ENCODE measurements at places on chromosomes 5 and 9.

DNA sequence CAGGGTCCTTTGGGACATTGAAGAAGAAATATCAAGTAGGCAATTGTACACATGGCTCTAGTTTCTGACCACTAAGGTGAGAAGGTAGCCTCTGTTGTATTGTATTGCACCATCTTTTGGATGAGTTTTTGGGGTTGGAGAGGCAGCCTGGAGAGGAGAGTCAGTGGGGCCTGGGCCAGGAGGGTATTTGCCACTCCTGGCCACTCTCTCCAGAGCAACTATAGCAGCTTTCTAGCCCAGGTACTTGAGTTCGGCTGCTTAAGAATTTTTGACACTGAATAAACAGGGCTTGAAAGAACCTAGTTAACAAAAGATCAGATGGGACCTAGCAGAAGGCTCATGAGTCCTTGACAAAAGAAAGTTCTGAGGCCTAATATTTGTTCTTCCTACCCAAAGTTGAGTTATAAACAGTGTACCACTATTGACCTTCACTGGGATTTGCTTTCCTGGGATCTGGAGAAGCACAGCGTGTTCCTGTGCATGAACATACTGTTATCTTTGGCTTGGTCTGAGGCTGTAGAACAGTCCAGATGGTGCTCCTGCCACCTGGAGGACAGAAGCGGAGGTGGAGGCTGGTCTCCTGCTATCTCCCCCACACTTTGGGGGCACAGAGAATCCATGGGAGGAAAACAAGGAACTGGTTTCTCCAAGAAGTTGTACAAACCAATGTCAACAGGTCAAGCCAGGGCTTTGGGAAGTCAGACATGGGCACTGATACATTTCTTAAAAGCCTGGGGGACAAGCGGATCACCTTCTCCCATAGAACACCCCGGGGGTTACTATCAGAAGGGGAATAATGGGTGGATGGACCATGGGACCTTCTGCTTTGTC lies 110.4 kb upstream of the LIFR start:
- no peaks in the 10 kb centered on the region for H3K27me3 ChIP-seq
- no peak overlapping the region for H3K27ac ChIP-seq
- no peaks in the 10 kb centered on the region for H3K4me1 ChIP-seq
- DNase-seq: no peak

DNA sequence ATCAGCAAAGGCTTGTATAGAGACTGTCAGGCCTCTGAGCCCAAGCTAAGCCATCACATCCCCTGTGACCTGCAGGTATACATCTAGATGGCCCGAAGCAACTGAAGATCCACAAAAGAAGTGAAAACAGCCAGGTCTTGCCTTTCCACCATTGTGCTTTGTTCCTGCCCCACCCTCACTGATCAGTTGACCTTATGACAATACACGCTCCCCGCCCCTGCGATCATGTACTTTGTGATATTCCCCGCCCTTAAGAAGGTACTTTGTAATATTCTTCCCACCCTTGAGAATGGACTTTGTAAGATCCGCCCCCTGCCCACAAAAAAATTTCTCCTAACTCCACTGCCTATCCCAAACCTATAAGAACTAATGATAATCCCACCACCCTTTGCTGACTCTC lies 18.6 kb upstream of the NPM1 start:
- no peak for DNase-seq
- H3K4me1 ChIP-seq: no peaks in the 10 kb centered on the region
- no peak overlapping the region for H3K4me3 ChIP-seq
- H3K36me3 ChIP-seq: no peaks in the 10 kb centered on the region

DNA sequence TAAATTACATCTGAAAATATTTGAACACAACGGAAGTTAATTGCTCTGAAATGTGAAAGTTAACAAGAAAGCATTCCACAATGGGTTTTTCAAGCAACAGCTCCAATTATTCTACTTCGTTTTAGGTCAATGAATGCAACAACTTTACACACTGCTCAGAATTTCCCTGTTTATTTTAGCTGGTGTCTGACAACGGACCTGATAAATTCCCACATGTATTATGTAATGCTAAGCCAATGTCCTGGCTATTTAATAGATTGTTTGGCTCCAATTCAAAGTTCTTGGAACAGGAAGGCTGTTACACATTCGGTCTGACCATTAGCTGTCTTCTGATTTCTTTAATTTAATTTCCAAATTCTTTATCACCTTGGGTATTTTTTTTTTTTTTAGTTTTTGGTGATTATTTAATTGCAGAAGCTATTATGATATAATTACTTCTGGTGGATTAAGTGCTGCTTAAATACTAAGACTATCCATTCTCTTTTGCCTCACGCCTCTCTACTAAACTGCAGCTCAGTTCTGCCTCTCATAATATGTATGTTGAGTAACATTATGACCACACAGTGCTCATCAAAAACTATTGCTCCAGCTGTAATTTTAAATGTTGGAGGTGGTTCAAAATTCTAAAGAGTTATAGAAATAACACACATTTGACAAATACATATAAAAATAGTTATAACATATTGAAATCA lies 57.9 kb downstream of the MEF2C start:
- H3K36me3 ChIP-seq: no peaks in the 10 kb centered on the region
- peaks cover 43% of the 10 kb centered on the region for H3K4me1 ChIP-seq
- H3K27ac ChIP-seq: peak overlapping the region; percentile 43
- no peak overlapping the region for H3K4me3 ChIP-seq

DNA sequence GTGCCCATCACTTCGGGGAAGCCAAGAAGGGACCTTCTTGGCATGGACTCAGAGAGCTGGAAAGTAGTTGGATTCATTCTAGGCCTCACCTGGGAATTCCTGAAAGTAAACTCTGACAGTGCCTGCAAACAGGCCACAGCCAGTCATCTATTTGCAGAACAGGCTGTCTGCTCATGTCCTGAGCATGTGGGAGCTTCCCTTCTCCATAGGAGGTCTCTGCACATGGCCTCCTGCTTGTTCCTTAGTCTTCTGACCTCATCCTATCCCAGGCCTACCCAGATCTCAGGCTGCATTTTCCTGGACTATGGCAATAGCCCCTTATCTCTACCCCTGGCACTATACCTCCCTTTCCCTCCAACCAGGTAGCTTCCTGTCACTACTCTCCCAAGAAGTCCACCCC lies 67.2 kb upstream of the FSTL4 start:
- H3K27me3 ChIP-seq: no peaks in the 10 kb centered on the region
- H3K27ac ChIP-seq: no peak overlapping the region
- no peaks in the 10 kb centered on the region for H3K4me1 ChIP-seq
- peak; percentile 6 for DNase-seq
- no peak overlapping the region for H3K4me3 ChIP-seq
- H3K36me3 ChIP-seq: no peaks in the 10 kb centered on the region

DNA sequence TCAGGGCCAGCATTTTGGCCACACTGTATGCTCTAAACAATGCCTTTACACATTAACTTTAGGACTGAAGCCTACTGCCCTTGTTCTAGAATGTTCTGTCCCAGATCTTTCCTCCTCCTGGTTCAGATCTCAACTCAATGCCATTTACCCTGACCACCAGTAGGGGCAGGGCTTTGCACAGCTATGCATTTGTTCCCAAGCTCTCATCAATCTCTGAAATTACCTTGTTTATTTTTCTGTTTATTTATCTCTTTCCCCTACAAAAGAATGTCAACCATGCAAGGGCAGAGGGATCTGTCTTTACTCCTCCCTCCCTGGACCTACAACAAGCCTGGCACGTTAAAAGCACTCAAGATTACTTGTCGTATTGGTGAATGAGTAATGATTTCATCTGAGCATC lies 612.9 kb downstream of the BNC2 start:
- H3K27me3 ChIP-seq: no peaks in the 10 kb centered on the region
- DNase-seq: no peak
- no peak overlapping the region for H3K27ac ChIP-seq
- H3K36me3 ChIP-seq: no peaks in the 10 kb centered on the region

DNA sequence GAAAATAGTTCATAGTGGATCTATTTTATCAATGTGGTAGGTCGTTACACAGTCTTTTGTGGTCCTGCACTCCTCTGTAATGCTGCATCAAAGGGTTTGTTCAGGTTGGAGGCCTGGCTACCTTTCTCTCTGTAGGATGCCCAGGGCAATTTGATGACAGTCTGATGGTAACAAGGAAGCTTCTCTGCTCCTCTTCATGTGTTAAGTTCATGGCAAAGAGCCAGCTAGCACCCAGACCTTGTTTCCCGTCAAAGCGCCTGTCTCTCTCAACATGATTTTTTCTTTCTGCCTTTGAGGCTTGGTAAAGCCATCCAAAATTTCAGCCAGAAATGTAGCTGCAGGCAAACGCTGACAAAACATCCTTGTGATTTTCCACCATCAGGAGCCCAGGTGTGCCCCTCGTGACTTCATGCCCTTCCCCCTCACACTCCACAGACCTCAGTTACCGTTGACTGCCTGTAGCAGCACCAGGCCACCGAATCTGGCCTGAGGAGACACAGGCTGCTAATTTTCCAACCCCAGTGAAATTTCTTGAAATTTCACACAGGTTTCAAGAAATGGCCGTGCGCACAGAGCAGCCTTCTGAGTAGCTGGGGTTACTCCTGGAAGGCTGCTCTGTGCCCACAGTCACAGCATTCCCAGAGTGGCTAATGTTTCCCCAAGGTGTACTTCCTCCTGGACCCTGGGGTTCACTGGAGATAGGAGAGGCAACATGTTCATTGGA lies 292.7 kb downstream of the CWC27 start:
- H3K4me3 ChIP-seq: no peak overlapping the region
- H3K4me1 ChIP-seq: no peaks in the 10 kb centered on the region
- H3K27me3 ChIP-seq: no peaks in the 10 kb centered on the region
- H3K36me3 ChIP-seq: no peaks in the 10 kb centered on the region
- H3K27ac ChIP-seq: no peak overlapping the region

- H3K4me3 ChIP-seq: no peak overlapping the region
- H3K27ac ChIP-seq: peak overlapping the region; percentile 98
- no peaks in the 10 kb centered on the region for H3K4me1 ChIP-seq
These were observed 9.9 kb downstream of the CCDC69 start for GRCh38 chr5:151213803-151214613.

GRCh38 chr5:122761115-122761514 lies 13.8 kb upstream of the SNX2 start:
- no peaks in the 10 kb centered on the region for H3K36me3 ChIP-seq
- H3K4me1 ChIP-seq: no peaks in the 10 kb centered on the region
- H3K4me3 ChIP-seq: no peak overlapping the region
- H3K27ac ChIP-seq: no peak overlapping the region
- DNase-seq: no peak

DNA sequence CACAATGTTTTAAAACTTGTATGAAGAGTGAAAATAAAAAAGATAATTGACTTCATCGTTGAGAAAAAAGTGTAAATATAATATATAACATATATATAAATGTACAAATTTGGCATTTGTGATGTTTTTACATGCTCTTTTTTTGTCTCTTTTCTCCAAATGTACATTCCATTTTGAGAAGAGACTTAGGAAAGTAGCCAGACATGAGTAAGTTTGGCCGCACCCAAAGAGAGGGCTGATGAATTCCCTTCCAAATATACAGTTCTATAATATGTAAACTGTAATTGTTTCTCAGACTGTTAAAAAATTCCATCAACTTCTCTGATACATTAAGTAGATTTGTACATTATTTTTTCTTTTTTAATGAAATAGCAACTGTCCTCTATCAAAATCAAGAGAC lies 193.2 kb upstream of the MAP3K1 start:
- H3K27ac ChIP-seq: no peak overlapping the region
- H3K4me1 ChIP-seq: no peaks in the 10 kb centered on the region
- no peak for DNase-seq
- H3K4me3 ChIP-seq: no peak overlapping the region
- H3K27me3 ChIP-seq: no peaks in the 10 kb centered on the region
- H3K36me3 ChIP-seq: no peaks in the 10 kb centered on the region

GRCh38 chr9:24036459-24036858 lies 210.4 kb upstream of the ELAVL2 start:
- H3K27ac ChIP-seq: no peak overlapping the region
- no peak overlapping the region for H3K4me3 ChIP-seq
- no peaks in the 10 kb centered on the region for H3K36me3 ChIP-seq
- no peak for DNase-seq
- no peaks in the 10 kb centered on the region for H3K27me3 ChIP-seq
- no peaks in the 10 kb centered on the region for H3K4me1 ChIP-seq

DNA sequence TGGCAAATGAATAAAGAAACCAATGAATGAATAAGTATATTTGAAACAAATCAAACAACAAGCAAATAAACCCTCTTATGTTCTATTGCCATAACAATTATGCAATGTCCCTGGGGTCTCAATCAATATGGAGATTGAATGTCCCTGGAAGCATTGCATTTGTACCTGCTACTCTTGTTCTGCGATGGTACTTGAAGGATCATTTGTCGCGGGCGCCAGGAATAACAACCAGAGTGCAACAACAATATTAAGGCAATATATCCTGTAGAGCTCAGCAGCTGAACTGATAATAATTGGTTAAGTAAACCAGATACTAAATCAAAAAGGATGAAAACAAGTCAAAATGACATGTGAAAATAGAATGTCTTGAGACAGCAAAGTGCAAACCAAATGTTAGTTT lies 1001.9 kb upstream of the NUDT12 start:
- no peaks in the 10 kb centered on the region for H3K27me3 ChIP-seq
- H3K27ac ChIP-seq: no peak overlapping the region
- H3K4me3 ChIP-seq: no peak overlapping the region
- no peaks in the 10 kb centered on the region for H3K4me1 ChIP-seq
- H3K36me3 ChIP-seq: no peaks in the 10 kb centered on the region

GRCh38 chr5:34841816-34842215 lies 2.9 kb downstream of the TTC23L start:
- H3K4me3 ChIP-seq: no peak overlapping the region
- no peaks in the 10 kb centered on the region for H3K27me3 ChIP-seq
- H3K27ac ChIP-seq: no peak overlapping the region
- DNase-seq: no peak
- no peaks in the 10 kb centered on the region for H3K36me3 ChIP-seq

DNA sequence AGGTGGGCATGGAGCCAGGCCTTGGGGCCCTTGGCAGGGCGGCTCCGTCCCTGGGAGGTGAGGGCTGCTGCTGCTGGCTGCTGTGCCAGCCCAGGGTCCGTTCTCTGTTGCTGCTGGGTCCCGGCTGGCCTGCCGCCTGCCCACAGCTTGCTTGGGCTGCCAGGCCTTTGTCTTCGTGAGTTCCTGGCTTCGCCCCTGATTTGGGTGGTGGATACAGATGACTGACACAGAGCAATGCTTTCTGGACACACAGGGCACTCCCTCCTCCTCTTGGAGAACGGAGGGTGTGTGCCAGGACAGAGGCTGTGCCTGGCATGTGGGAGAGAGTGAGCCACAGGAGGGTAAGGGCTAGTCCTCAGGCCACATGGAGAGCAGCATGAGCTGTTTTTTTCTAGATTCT lies 166.1 kb downstream of the MACROH2A1 start:
- no peaks in the 10 kb centered on the region for H3K36me3 ChIP-seq
- H3K4me3 ChIP-seq: no peak overlapping the region
- H3K27ac ChIP-seq: no peak overlapping the region
